ENCODE measurements at places on chromosomes 1 and 21.

DNA sequence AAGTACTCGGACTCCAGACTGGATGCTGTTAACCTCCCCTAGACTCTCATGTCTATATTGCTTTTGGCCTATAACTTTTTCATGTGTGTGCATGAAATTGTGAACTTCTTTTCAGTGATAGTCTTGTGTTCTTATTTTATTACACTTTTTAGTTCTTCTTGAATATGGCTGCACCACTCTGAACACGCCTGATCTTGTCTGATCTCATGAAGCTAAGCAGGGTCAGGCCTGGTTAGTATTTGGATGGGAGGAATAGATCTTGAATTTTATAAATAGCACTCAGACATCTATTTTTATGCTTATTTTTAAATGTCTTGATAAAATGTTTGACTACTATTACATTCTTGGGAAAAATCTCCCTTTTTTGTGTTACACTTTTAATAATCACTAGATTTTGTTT is 22.4 kb downstream of the TCP10L start:
- no peak for DNase-seq

DNA sequence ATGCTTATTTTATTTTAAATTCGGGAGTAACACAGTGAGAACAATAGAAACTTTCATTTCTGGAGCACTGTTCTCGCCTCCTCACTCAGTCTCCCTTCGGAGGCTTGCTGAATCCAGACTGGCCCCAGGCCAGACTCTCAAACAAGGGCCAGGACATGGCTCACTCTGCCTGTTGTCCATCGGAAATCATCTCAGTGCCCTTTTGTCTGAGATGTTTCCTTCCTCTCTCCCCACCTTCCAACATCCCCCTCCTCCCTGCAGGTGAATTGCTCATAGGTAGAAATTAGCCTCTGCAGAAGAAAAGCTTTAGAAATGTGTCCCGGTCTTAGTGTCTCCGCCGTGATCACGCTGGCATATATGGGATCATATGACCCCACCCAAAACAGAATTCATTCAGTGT is 55.2 kb downstream of the ERG start:
- no peak for DNase-seq

DNA sequence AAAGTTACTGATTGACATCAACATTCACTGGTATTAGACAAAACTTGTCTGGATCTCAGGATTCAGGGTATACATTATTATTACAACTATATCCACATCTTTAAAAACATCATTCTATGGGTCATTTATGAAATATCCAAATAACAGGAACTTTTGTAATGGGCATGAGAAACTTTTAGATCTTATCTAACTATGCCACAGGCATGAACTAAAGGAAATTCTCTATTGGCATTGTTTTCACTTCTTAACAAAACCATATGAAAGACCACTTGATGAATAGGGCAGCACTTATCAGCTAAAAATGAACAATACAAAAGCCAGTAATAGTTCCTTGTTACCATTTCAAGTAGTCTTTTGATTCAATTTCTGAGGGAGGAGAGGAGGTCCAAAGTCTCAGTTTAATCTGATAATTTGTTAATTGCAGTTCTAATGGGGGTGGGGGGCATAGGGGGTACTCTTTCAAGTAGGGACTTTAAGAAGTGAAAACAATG is 30.8 kb upstream of the CPLANE2 start:
- no peak for DNase-seq

GRCh38 chr1:202212787-202213186 is 19.2 kb downstream of the LGR6 start:
- no peak for DNase-seq

GRCh38 chr1:38284953-38285352 is 238.4 kb upstream of the POU3F1 start:
- DNase-seq = no peak

- DNase-seq = no peak
Measured at GRCh38 chr1:31437433-31438037, 24.5 kb downstream of the SERINC2 start.

DNA sequence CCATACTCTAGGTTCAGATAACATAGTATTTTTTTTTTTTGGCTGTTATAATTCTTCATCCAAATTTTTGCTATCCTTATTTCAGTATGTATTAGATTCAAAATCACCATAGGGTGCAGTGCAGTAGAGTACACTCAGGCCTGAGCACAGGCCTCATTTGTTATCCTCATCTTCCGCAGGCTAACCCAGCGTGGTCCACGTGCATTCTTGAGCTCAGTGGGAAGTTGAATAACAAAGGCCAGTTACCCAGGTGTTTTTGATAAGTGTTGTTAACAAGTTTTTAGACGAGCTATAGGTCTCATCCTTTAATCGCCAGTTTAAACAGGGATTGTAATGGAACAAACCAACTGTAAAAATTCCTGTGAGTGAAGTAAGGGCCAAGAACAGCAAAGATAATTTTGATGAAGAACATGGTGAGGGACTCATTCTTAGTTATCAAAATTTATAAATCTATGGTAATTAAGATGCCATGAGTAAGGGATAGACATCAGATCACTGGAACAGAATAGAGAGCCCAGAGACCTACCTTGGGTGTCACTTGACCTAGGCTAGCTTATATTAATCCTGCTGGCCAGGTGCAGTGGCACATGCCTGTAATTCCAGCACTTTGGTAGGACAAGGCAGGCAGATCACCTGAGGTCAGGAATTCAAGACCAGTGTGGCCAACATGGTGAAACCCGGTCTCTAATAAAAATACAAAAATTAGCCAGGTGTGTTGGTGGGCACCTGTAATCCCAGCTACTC is 22.0 kb downstream of the FLVCR1 start:
- no peak for DNase-seq
